Stimulated activated CD4-positive, alpha-beta T cell treated with anti-CD3 and anti-CD28 coated beads, TNF-alpha, amount 100 ng/mL, for 48 hours (primary cell): ENCODE measurements at places on chromosomes 3 and 15.

DNA sequence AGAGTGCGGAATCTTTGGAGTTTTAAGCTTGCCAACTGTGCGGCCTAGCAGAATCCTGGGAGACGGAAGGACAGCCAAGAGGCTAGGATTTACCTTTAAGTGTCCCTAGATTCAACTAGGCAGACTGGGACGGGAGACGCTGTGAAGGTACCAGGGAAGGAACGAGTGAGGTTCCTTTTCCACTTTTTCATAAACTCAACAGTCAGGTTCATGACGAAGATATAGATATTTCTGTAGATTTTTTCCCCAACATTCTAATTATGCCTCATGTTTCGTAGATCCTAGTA lies 564 bp upstream of the GABPB1 start:
- DNase-seq: no peak

DNA sequence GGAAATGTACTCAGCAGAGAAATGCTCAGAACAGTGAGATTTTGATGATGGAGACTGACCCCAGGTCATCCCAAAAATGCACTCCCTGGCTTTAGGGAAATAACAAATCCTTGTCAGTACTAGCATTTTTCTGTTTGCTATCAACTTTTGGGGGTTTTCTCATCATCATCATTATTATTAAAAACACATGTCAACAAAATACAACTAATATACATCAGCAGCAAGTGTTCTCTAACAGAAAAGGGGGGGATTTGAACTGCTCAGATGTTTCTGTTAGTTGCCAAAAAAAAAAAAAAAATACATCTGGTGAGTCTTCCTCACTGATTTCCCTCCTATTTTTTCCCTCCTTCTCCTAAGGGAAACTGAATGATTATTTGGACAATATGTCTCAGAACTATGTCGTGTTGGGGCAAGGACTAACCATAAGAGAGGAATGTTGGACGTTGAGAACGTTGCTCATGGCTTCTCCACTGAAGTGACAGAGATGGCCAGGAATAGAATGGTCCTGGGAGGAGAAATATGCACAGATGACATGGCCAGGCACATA lies 230.0 kb upstream of the MCTP2 start:
- no peak for DNase-seq

GRCh38 chr3:117788061-117788460 lies 1078.5 kb downstream of the TUSC7 start:
- DNase-seq: no peak

DNA sequence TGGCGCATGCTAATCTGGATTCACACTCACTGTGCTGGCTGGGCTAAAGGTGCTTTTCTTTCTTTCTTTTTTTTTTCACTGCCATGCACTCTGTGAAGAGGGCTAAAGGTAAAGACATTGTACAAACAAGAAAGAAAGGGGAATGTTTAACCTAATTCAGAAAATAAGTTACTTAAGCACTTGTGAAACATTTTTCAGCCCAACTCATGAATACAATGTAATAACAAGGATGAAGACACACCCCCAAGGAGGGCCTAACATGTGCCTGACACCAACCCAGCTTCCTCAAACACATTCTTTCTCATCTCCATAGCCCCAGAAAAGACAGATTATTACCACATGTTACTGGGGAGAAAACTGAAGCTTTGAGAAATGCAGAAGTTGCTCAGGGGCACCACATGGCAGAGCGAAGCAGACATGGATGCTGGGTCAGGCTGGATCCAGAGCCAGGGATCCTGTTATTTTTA lies 5.7 kb downstream of the STIMATE start:
- no peak for DNase-seq

- no peak for DNase-seq
These were observed 38.5 kb downstream of the ARPP21 start for GRCh38 chr3:35677797-35678196.

DNA sequence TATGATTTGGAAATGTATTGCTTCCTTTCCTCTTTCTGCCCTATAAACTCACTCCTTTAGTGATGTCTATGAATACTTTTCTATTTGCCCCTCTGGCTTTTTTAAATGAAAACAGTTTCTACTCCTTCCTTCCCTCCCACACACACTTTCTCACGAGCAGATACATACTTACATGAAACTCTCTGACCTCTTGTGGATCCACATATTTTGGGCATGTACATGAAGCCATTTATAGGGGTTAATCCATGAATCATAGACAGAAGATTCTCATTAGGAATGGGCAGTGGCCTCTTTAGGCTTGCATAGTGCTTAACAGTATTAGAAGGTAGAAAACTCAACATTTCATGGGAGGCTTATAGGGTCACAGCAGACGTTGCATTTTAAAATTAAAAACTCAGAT lies 24.8 kb downstream of the ANAPC13 start:
- DNase-seq: no peak

DNA sequence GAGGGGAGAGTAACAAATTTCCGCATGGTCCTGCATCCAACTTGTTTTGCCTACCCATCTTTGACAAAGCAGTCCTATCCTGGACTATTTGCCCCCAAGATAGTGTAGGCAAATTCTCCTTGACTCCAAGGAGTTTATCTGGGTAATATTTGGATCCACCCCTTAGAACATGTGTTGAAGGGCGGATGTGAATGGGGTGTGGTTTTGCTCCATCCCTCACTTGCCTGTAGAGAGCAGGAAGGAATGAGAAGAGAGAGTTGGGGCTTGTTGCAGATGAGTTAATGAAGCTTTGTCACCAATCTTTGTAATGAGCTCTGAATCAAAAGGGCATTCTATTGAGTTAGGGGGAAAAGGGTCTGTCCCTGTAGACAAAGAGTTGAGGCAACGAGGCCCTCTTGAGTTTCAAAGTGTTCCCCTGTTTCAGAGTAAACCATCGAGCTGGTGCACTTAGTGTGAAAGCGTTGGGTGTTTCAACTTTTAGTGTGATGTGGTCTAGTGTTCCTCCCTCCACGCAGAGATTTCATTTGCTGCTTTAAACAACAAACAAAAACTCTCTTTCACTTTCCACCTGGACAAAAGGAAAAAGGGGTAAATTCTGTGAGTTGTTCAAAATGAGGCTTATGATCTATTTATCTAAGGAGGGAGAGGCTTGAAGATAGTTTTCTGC lies 42.2 kb upstream of the PPARG start:
- DNase-seq: no peak

DNA sequence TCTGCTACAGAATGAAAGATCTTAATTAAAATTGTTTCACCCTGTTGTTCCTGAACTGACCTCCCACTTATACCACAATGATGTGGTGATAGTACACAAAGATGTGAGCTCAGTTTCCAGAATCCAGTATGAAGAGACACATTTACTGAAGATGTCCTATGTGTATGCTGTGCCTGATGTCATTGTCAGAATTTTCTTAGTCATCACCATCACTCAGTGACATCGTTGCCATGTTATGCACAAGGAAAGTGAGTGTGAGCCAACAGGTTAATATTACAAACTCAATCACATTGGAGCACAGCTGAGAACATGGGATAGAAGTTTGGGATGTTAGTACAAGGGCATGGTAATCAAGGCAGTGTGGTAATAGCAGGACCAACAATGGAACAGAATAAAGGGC lies 199.7 kb upstream of the CHRNA7 start:
- no peak for DNase-seq

GRCh38 chr3:73419179-73419803 lies 205.4 kb downstream of the PDZRN3 start:
- no peak for DNase-seq

DNA sequence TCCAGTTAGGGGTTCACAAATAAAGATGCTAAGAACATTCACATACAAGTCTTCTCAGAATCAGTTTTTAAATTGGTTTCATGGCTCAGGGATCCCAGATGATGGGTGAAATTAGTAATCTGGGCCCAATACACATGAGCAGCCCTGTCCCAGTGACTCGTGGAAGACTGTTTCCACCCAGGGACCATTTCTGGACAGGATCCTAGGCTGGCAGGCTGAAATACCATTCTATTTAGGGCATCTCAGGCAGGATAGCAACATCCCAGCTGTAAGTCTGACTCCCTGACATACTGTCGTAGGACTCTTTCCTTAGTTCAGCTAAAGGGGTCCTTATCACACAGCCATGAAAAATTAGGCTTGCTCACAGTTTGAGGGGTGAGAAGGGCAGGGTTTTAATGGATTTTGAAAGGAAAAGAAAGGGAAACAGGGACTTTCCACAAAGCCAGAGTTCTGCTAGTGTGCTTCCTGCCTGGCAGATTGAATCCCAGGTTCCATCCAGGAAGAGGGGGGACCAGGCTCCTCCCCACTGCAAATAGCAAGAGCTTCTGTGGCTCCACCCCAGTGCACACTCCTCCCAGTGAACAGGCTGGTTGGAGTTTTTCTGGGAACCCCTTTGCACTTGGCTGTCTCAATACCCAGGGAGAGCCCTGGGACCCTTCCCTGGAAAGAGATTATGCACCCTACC lies 41.3 kb upstream of the LYZL4 start:
- DNase-seq: no peak

- no peak for DNase-seq
These were observed 24.3 kb downstream of the FILIP1L start for GRCh38 chr3:100089812-100090668.

DNA sequence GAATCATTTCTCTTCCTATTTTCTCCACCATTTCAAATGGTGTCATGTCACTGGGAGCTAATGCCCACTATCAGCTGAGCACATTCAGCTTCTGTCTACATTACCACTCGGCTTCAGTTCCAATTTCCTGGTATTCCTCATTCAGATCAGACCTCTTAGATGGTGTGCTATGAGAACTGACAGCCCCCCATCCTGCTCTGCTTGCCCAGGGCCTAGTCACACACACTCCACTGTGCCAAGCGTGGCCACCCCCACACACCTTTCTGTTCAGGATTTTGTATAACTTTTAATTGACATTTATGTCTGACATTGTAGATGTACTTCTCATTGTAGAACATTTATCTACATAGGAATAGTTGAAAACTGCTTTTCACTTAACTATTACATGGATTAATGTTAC lies 146.8 kb downstream of the CDIN1 start:
- no peak for DNase-seq

DNA sequence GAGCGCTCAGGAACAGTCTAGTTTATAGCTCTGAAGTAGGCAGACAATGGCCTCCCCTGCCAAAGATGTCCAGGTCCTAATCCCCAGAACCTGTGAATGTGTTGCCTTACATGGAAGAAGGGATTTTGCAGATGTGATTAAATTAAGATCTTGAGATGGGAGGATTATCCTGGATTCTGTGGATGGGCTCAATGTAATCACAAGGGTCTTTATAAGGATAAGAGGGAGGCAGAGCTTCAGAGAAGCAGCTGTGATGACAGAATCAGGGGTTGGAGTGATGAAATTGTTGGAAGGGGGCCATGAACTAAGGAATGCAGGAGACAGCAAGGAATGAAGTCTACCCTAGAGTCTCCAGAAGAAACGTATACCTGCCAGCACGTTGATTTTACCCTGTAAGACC lies 14.0 kb upstream of the GK5 start:
- no peak for DNase-seq

DNA sequence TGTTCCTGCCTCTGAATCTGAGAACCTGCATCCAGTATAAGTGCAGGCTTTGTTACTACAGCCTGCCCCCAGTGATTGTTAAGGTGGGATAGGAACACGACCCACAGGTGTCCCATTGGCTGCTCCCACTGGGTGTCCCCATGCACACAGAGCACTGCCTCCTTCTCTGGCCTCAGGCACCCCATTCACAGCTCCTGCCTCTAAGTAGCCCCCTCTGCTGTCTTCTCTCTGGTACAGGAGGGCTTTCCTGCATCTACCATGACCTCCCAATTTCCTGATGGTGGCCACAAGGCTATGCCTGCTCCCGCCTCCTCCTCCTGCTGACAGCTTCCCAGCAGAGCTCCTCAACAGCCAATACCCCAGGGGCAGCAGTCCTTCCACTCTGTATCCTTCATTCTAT lies 238.6 kb upstream of the TMC3 start:
- DNase-seq: no peak

DNA sequence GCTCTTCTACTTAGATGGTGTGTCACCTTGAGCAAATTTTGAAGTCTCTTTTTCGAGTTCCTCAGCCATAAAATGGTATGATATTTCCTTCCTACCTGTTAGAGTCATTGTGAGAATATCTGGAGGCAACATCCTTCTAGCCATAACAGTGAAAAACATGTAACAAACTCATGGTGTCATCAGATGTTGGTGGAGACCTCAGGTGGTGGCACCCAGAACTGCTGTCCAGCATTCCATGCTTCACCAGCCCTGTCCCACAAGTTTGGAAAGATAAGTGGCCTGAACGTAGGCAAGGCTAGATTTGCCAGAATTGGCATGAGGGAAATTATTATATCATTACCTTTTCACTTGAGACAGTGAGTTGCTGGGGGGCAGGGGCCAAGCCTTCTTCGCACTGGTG lies 30.4 kb downstream of the GASK1A start:
- no peak for DNase-seq
